ENCODE measurements at places on chromosomes 3 and 15. TPM values are rescaled to one million over a fixed set of nuclear protein-coding genes. Genes with fewer than 3 reads are reported as not detected.
A peak's percentile ranks its signal among the peaks of the same experiment; 100 is the strongest.

Gene ROPN1
- not detected for total RNA-seq

Gene GXYLT2
- total RNA-seq = 0.08 TPM

Gene CCDC174
- 23.3 TPM for total RNA-seq

Gene VILL
- total RNA-seq = 13.2 TPM

Gene MKRN2OS
- not detected for total RNA-seq

Gene SLC28A1
- total RNA-seq = 0.30 TPM

Gene ACOX2
- not detected for total RNA-seq

Gene NEIL1
- 9.4 TPM for total RNA-seq

Gene CCDC39
- not detected for total RNA-seq

Gene HHLA2
- 0.43 TPM for total RNA-seq

Gene CCR8
- total RNA-seq = 0.53 TPM

- DNase-seq = no peak
Measured at GRCh38 chr15:35080226-35080625, 4.9 kb downstream of the NANOGP8 start.

DNA sequence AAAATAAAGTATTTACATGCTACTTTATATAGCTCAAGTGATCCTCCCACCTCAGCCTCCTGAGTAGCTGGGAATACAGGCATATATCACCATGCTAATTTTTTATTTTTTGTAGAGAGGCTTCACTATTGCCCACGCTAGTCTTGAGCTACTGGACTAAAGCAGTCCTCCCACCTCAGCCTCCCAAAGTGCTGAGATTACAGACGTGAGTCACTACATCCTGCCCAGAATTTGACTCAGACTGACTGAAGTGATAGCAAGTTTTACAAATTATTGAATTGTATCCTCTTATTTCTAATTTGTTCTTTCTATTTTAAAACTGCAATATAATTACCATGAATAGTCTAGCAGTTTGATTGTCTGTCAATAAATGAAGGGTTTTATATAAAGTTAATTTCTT lies 210.3 kb upstream of the CGNL1 start:
- no peak for DNase-seq

- peak; percentile 76 for DNase-seq
Measured at GRCh38 chr3:50550079-50550736, 17.3 kb downstream of the C3orf18 start.

GRCh38 chr3:169939751-169940150 lies 26.9 kb upstream of the SEC62 start:
- DNase-seq = no peak

DNA sequence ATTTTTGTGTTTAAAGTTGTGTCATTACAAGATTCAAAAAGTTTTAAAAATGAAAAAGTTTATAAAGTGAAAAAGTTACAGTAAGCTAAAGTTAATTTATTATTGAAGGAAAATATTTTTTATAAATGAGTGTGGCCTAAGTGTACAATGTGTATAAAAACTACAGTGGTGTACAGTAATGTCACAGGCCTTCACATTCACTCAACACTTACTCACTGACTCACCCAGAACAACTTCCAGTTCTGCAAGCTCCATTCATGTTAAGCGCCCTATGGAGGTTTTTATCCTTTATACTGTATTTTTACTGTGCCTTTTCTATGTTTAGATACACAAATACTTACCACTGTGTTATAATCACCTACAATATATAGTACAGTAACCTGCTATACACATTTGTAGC lies 76.3 kb downstream of the DTWD1 start:
- no peak for DNase-seq

GRCh38 chr3:71580636-71581456 lies 2.7 kb downstream of the FOXP1 start:
- no peak for DNase-seq

GRCh38 chr3:196134691-196135090 lies 52.8 kb upstream of the TFRC start:
- DNase-seq = no peak

DNA sequence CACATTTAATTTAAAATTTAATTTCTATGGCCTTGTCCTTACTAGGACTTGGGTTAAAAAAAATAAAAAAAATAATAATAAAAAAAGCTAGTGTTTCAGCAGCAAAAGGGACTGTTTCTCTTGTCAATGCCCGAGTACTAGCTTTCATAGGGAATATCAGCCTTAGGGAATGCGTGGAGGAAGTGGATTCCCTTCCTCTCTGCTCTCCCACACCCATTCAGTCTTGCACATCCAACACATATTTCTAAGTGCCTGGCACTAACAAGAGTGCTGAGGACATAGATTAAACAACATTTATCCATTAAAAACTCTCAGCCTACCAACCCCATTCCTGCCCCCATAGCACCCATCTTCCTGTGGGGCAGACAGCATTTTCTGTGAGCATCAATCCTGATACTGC lies 6.2 kb downstream of the ZNF385D start:
- DNase-seq = no peak

DNA sequence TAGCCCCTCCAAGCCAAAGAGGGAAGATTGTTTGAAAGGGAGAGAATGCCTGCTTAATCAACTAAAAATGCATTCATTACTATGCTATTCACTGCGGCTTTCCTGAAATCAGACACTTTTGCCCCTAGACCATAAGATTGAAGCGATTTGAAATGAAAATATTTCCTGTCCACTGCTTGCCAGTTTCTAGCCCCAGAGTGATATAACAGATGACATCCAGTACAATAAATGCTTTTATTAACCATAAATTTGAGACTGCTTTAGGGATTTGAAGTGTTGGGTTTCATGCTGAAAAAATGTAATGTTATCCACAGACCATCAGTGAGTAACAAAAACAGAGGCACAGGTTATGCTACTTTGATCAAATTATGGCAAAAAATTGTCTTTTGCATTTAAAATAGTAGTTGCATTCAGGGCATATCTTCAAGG lies 14.1 kb downstream of the IL17RD start:
- no peak for DNase-seq

- no peak for DNase-seq
Measured at GRCh38 chr15:44661576-44661975, 1.9 kb downstream of the SPG11 start.

GRCh38 chr3:190097617-190098016 lies 23.1 kb downstream of the P3H2 start:
- no peak for DNase-seq

GRCh38 chr15:65925338-65925737 lies 56.0 kb downstream of the RAB11A start:
- no peak for DNase-seq

DNA sequence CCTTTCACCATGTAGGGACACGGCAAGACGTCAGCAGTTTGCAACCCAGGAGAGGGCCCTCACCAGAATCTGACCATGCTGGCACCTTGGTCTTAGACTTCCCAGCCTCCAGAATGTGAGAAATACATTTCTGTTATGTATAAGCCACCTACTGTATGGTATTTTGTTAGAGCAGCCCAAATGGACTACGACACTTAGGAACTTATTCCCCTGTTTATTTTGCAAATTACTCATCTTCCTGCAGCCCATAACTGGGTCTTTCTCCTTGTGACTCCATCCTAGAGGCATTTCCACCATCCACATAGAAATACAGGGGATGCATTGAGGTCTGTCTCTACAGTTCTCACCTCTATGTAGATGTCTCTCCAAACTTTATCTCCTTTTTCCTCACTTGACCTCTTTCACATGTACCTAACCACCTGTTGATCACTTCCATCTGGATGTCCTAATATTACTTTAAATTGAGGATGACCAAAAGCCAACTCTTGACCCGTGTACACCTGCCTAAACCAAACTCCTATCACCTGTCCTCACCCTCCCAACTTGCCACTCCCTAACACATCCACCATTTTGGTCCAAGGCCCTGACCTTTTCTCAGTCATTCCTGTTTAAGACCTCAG lies 406.0 kb upstream of the WNT5A start:
- DNase-seq = no peak

- no peak for DNase-seq
Measured at GRCh38 chr15:69997813-69998212, 99.9 kb downstream of the TLE3 start.

DNA sequence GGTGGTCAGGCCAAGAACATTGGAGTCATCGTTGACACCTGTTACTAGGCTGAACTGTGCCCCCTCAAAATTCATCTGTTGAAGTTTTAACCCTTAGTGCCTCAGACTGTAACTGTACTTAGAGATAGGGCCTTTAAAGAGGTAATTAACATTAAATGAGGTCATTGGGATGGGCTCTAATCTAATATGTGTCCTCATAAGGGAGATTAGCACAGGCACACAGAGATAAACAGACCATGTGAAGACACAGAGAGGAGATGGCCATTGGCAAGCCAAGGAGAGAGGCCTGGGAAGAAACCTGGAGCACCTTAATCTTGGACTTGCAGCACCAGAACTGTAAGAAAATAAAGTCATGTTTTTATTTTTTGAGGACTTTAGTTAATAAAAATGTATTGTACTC lies 59.6 kb downstream of the PLCL2 start:
- DNase-seq = no peak

- DNase-seq = no peak
Measured at GRCh38 chr15:51405693-51406523, 64.5 kb downstream of the GLDN start.

DNA sequence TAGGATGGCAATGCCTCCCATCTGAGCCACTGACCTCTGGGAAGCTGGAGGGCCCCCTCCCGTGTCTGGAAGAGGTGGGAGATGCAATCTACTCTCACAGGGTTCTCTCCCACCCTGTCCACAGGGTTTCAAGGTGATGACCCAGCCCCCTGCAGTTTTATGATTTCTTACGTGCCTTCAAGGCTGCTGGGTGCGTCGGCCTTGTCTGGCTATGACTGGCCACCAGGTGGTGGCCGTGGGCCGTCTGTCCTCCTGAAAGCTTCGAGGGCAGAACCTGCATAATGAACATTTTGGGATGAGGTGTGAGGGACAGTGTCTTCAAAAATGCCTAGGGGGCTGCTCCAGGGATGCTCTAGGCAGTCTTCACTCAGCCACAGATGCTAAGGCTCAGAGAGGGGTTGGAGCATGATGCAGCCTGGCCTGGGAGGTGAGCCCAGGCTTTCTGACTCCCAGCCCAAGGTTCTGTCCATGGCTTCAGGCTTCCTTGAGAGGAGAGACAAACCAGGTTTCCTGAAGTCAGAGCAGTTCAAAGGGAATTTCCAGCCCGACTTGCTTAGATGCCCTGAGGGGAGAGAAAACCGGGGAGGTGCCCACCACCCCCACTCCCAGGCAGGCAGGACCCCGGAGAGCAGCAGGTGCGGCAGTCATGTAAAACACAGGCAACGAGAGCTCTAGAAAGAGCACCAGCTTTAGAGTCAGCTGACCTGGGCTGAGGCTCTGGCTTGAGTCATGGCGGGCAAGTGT lies 18.7 kb downstream of the ISG20 start:
- no peak for DNase-seq

DNA sequence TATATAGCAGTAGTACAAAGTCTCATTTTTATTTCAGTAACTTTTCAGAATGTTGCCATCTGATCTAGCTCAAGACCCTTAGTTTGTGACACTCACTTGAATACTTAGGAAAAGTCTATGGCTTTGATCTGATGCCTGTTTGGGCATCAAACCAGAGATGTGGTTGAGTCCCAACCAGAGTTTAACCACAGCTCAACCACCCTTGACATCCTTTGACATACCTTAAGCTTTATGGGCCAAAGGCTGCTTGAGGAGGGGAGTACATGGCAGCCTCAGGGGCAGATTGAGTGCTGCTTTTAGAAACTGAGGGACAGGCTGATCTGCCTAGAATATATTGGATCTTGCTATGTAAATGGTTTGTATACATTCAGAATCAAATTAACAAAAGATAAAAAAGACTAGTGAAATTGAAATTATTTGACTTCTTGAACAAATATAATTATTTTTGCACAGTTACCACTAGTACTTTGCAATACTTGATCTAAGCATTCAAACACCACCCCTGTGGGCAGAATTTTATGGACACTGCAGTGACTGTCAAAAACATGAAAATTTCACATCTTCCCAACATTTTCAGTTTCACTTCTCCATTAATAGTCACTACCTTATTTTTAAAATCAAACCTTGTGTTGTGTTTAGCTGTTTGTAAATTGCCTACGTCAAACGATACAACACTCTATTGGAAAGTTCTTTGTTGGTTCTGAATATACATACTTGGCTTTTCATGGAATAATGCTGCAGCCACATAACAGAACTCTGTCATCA lies 199.8 kb downstream of the UBE2E2 start:
- no peak for DNase-seq

DNA sequence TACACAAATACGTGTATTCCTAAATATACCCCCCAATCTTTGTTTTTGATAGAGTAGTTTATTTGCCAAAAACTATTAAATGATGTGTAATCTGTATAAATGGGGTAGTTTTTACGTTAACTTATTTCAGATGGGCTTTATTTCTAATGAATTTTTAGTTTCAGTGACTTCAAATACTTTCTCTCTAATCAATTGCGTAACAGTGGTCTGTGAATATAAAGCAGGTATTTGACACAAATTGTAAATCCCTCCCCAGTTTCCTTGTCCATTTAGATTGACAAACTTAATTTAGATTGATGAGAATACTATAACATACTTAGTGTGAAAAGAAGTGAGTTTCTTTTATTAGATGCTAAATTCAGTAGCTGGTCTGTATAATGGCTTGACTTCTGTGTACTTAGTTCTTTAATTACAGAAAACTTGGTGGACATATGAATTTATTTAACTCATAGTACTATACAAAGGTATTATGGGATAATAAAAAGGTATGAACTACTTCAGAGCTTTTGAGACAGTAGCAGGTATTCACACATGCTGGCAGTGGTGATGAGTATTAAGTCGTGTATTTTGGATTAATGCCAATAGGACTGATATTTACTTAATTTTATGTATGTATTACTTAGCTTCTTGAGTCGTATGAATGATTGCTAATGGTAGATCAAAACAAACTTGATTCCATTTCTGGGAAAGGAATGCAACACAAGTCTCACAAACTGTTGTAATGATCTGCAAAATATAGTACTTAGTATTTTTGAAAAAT lies 81.6 kb downstream of the STT3B start:
- no peak for DNase-seq

DNA sequence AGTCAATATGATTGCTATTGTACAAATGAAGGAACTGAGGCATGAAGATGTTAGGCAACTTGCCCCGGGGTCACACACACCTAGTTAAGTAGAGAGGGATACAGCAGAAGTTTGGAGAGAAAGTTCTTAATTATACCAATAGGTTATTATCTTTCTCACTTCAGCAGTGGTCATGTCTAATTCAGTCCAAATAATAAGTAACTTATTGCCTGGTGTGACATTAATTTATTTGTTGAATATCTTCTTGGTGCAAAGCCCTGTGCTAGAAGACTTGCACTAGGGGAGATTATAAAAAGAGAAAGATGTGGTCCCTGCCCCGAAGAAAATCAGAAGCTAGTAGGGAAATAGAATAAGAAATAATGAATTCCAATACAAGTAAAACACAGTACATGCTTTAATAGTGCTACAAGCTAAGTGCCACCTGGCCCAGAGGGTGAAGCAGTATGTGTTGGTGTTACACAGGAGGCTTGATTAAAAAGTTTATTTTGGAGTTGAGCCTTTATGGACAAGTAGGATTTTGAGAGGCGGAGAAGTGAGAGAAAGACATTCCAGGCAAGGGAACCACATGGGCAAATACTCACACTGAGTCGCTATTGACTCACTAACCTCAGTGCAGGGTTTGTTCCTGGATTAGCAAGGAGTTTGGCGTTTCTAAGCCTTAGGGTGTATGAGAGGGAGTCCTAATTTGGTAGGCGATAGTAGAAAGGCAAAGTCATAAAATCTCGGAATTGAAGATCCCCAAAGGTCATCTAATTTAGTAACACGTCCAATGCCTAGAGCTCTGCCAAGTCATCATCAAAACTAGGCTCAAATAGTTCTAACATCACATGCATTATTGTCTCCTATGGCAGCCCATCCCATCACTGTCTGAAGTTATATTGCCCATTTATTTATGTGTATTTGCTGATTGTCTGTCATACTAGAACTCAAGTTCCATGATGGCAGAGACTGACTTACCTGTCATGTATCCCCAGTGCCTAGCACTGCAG lies 19.2 kb upstream of the GSK3B start:
- DNase-seq = no peak

- DNase-seq = no peak
Measured at GRCh38 chr3:43919029-43919428, 228.3 kb downstream of the ABHD5 start.

Data from activated naive CD4-positive, alpha-beta T cell treated with anti-CD3 and anti-CD28 coated beads, Interleukin-2, amount 50 U/mL, for 72 hours (primary cell).